ENCODE measurements at places on chromosomes 11 and 22.

DNA sequence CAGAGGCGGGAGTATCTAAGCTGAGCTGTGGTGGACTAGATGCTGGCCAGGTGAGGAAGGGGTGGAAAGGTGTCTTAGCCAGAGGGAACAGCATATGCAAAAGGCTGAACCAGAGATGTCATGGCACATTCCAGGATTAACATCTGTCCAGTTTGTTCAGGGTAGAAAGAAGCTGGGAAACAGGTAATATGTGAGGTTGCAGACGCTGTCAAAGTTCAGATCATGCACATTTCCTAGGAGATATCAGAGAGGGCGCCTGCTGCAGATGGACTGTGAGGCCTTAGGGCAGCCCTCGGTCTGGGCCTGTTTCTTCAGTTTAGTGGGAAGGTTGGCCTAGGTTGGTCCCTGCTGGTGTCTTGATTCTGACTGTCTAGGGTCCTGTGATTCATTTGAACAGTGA lies 97.7 kb upstream of the CRYBB3 start:
- DNase-seq, result no peak

- DNase-seq, result no peak
These were observed 1445.6 kb downstream of the TBC1D22A start for GRCh38 chr22:48207919-48208535.

DNA sequence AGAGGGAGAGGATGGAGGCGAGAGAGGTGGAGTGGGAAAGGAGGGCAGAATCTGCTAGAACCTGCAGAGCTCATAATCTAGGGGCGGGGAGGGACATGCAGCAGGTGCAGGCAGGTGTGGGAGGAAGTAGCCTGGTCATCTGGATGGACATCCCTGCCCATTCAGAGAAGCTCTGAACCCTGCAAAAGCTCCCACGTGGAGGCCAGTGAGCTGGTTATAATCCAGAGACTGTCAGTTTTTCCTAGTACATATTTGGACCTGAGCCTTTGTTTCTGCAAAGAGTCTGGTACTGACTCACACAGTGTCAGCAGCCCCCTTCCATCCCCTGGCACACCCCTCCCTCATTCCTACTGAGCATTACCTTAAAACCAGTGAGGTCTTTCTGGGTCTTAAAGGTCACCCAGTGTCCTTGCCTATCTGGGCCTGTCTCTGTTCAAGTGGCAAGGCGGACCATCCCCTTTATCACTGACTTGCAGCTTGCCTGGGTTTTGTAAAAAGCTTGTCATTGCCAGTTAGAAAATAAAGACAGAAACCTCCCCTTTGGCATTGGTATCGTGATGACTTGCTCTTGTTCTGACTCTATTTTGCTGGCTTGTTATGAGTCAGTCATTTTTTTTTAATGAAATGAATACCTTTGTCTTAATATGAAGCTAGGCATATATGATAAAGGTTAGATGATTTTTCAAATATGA lies 26.1 kb downstream of the PTPRJ start:
- DNase-seq, result peak; percentile 68

DNA sequence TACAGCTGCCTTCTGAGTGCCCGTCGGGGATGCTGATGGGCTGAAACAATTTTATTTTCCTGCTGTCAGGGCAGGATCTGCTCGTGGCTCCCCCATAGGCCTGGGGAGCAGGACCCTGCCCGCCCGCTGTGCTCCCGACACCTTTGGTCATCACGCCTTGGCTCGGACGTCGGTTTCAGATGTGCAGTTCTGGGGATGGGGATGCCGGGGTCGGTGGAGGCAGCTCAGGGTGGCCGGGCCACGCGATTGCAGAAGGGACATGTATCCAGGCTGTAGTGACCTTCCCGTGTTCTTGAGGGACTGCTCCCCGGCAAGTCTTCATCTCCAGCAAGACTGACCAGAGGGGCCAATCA lies 1150.5 kb downstream of the BRD1 start:
- no peak for DNase-seq

GRCh38 chr11:64264371-64264852 lies 13.1 kb downstream of the PLCB3 start:
- no peak for DNase-seq

- DNase-seq, result peak; percentile 87
These were observed 60.2 kb downstream of the PDE2A start for GRCh38 chr11:72613977-72614376.

- DNase-seq, result no peak
These were observed 200.6 kb downstream of the ARHGAP42 start for GRCh38 chr11:100887659-100888058.

DNA sequence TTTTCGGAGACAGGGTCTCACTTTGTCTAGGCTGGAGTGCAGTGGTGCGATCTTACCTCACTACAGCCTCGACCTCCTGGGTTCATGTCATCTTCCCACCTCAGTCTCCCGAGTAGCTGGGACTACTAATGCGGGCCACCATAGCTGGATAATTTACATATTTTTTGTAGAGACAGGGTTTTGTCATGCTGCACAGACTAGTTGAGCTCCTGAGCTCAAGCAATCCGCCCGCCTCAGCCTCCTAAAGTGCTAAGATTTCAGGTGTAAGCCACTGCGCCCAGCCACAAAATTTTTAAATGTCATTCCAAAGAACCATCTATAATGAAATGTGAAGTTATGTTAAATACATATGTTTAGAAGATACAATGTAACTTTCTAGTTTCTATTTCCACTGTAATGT lies 4747.7 kb upstream of the OR11H1 start:
- no peak for DNase-seq

GRCh38 chr11:133560472-133560855 lies 28.2 kb upstream of the OPCML start:
- DNase-seq, result no peak

GRCh38 chr11:117669062-117669461 lies 128.0 kb downstream of the DSCAML1 start:
- no peak for DNase-seq

DNA sequence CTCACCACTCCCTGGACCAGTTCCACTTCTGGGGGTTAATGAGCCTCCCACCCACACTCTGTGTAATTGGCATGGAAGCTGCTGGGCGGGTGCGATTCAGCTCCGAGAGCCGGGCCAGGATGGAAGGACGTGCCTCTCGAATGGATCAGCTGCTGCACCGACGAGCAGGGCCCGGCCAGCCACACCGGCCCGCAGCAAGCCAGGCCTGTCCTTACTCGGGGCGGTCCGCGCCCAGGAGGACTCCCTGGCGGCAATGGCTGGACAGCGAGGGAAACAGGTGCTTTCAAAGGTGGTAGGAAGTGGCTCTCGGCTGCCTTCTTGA lies 4.3 kb upstream of the SHISAL1 start:
- DNase-seq, result no peak

DNA sequence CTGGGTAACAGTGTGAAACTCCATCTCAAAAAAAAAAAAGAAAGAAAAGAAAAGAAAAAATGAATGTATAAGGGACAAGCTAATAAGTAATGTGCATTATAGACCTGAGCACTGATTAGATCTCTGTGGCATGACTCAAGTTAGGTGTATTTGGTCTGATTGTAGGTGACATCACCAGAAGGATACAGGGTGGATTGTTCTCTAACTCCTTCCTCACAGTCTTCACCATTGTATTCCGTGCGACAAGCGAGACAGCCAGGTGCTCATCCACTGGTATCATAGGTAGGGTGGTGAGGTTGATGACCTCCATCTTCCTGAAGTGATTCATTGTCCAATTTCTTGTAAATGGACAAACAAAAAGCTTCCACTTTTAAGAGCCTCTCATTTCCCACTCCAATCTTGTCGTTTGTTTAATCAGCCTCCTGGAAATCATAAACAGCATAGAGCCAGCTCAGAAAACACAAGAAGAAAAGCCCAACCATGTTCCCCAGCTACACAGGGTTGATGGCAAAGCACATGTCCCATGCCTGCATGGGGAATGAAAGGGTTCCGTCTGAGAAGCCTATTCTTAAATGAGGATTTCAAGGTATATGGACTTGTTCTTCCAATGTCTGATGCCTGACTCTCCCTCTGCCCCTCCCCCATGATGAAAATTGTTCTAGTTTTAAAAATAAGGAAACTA lies 6.2 kb downstream of the FAM227A start:
- no peak for DNase-seq

DNA sequence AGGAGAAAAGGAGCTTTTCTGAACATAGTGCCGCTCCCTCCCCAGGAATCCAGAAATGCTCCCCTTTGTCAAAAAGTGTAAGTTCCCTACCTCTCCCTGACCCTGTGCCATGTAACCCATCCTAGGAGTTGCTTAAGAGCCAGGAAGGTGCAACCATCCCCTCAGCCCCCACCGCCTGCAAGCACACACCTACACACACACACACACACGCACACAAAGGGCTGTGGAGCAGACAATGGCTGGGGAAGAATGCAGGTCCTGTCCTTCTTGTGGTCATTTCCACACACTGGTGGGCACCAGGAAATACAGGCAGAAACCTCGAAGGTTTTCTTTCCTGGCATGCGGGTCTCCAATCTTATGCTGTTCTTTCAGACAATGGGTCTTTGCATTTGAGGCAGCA lies 1.2 kb downstream of the P2RX3 start:
- DNase-seq, result no peak

DNA sequence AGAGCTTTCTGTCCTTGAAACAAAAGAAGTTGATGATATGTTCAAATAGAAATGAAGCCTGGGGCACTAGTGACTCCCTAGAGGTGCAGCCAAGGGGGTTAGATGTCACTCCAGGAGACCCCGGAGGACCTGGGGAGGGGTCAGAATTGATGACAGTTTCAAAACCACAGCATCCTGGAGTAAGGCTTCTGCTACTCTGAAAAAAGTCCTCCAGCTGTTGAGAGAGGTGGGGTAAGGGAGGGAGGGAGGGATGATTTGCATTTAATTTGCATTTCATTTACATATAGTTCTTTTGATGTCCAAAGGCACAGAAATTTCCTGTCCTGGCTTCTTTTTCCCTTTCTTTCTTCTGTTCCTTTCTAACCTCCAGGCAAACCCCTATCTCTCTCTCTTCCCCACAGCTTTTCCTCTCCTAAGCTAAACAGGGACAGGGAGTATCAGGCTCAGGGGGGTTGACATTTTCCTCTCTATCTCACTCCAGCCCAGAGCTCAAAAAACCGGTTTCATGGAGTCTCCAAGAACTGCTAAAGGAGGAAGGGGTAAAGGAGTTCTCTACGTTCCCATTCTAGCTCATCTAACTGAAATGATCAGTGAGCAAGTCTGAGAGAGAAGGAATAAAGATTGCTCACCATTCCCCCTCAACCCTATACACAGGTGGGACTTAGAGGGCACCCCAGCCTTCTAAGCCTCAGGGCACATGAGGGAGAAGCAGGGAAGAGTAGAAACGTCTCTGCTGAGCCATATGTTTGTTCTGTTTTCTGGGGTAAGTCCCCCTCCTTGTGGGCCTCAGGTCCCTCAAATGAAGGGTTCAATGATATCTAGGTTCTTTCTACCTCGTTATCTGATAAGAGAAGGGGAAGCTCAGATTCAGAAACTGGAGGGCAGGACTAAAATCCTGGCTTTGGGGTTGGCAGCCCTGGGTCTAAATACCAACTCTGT lies 3.5 kb upstream of the POU2F3 start:
- DNase-seq, result no peak

GRCh38 chr22:24953384-24954113 lies 1.0 kb downstream of the KIAA1671 start:
- DNase-seq, result no peak

- DNase-seq, result no peak
These were observed 92.0 kb downstream of the SLC17A6 start for GRCh38 chr11:22430141-22430541.

- no peak for DNase-seq
These were observed 6.4 kb downstream of the GATD1 start for GRCh38 chr11:770642-771616.

DNA sequence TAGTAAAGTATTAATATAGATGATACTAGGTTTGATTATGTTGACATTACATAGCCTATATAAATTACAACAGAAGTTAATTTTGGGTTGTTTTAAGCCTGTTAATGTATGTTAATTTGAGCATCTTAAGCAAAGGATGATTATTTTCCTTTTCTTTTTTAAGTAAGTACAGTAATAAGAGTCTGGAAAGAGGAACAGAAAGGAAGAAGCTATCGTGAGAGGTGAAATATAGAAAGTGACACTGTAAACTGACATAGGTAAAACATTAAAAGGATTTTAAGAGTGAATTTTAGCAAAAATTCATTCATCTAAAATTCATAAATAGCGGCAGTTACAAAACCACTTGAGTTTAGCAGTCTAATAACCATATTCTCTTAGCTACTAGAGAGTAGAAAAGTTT lies 45.5 kb downstream of the FAR1 start:
- no peak for DNase-seq

DNA sequence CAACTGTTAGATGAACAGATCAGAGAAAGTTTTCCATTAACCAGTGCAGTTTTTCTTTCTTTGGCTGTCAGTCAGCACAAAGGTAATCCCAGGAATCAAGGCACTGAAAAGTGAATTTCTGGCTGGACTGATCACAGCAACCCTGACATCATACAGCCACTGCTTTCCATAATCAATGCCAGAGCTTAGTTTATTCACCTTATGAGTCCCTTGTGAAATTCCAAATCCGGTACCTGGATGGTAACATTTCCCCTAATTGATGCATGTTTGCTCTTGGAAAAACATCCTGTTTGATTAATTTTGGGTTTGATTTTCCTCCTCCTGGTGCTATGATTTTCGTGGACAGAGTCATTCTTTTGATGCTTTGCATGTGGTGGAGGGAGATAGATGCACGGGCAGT lies 319.8 kb downstream of the INSC start:
- no peak for DNase-seq

GRCh38 chr11:101264306-101264705 lies 134.7 kb upstream of the PGR start:
- no peak for DNase-seq

DNA sequence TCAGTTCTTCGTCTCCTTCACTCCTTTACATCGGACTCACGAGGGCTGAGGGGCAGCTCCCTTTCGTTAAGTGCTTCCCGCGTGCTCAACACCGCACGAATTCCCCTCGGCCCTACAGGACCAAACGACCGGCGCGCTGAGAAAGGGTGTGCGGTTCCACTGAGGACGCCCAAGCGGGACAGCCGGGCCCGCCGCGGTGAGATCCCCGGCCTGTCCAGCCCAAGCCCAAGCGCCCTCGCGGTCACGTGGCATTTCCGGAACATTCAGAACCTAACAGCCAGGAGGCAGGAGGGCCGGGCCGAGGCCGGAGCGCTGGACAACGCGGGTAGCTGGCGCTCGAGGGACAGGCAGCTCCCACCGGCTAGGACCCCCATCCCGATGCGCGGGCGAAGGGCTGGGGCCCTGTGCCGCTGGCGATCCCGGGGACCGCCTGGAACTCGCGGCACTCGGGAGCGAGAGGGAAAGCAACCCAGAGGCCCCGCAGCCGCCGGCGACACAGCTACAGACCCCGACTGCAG lies 737 bp upstream of the STIP1 start:
- peak; percentile 86 for DNase-seq

DNA sequence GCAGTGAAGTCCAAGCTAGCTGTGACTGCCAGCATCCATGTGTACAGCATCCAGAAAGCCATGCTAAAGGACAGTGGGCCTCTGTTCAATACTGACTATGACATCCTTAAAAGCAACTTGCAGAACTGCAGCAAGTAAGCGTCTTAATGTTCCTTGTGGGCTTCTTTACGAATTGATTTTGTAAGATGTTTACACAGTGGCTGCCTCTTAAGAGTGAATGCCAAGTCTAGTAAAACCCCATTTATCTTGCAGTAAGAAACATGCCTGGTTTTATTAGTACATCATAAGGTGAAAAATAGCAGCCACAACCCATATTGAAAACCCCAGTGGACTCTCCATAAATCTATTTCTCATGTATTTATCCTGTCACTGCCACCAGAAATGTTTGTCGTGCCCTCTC lies 20.5 kb downstream of the POLD3 start:
- DNase-seq, result no peak

- DNase-seq, result no peak
These were observed 219.0 kb downstream of the CEP164 start for GRCh38 chr11:117546431-117547194.

- DNase-seq, result no peak
These were observed 610.0 kb upstream of the CADM1 start for GRCh38 chr11:116114198-116114651.

- DNase-seq, result no peak
These were observed 105.7 kb downstream of the RASSF10 start for GRCh38 chr11:13114566-13115379.

Measured in suppressor macrophage treated with lipopolysaccharide for 4 hours (primary cell).